Anterior cingulate cortex (tissue), 58 donors: ENCODE measurements at places on chromosomes 2 and 18.

GRCh38 chr2:239548965-239549595 is 148.3 kb upstream of the HDAC4 start:
- DNase-seq: no peak

DNA sequence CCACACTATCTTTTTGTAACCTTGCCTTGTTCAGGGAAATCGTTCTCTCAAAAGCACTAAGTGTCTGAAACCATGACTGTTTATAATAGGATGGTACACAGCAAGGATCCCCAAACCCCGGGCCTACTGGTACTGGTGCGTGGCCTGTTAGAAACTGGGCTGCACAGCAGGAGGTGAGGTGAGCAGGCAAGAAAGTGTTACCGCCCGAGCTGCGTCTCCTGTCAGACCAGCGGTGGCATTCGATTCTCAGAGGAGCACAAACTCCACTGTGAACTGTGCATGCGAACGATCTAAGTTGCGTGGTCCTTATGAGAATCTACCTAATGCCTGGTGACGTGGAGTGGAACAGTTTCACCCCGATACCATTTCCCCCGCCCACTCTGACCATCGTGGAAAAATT is 81.8 kb upstream of the KCNJ3 start:
- DNase-seq: no peak

DNA sequence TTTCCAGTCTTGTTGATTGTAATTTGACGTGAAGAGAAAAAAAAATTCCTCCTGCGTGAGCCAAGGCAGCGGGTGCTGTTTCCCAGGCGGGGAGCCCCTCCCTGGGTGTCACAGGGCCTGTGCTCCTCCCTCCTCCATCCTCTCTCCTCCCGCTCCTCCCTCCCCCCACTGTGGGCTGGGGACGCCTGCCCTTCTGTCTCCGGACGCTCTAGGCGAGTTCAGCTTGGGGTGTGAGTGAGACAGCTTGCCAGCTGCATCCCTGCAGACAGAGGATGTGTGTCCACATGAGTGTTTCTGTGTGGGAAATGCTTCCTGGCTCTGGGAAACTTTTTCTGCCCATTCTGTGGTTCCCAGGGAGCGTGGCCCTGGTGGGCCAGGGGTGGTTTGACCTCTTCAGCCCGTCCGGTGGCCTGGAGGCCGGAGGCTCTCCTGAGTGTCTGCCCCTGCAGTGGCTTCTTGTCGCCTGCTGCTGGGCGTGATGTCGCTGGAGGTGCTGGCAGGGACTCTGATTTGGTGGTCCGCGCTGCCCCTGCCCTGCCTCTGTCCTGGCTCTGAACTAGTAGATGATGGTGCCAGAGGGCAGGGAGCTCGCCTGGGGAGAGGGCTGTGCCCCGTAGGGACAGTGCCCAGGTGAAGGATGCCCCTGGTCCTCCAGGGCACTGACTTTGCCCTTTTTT is 96.4 kb downstream of the USP40 start:
- peak; percentile 85 for DNase-seq

DNA sequence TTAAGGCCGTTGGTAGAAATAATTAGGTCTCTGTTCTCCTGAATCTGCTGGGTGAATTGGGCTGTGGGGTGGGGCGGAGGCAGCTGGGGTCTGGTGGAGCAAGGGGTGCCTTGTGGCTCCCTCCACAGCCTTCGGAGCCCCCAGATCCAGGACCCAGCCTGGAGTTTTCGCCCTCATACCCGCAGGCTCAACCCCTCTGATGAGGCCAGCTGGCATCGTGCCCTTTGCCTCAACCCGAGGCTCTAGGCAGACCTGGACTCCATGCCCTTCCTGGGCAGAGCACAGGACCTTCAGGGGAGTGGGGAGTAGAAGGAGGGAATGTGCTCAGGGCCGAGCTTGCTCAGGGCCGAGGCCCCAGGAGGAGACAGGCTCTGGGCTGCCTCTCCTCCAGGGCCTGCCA is 50.3 kb upstream of the SMAD7 start:
- DNase-seq: no peak

DNA sequence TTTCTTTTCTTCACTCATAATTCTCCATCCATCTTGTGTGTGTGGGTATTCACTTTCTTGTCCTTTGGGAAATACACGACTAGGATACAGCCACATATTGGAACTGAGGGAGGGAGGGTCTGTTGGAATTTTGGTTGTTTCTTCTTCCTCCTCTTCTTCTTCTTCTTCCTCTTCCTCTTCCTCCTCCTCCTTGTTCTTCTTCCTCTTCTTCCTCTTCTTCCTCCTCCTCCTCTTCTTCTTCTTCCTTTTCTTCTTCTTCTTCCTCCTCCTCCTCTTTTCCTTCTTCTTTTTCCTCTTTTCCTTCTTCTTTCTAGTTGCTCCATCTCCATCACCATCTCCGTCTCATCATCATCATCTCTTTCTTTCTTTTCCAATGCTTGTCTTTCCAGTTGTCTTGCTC is 1307.3 kb upstream of the ZEB2 start:
- no peak for DNase-seq

DNA sequence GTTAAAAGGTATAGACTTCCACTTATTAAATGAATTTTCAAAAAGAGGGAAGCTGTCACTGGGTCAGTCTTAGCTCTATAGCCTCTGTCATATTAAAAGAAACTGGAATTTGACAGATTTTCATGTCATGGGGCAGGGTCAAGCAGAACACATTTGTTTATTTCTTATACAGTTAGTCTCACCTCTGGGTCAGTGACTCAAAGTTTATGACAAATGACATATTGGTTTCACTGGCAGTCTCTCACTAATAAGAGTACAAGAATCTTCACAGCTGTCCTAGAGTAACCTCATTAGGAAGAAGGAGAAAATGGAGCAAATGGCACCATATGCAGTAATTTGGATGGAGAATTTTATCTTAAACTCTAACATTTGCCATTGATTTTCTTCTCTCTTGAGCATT is 63.2 kb downstream of the MBD2 start:
- DNase-seq: no peak

GRCh38 chr2:77977471-77978063 is 455.4 kb upstream of the LRRTM4 start:
- DNase-seq: no peak

DNA sequence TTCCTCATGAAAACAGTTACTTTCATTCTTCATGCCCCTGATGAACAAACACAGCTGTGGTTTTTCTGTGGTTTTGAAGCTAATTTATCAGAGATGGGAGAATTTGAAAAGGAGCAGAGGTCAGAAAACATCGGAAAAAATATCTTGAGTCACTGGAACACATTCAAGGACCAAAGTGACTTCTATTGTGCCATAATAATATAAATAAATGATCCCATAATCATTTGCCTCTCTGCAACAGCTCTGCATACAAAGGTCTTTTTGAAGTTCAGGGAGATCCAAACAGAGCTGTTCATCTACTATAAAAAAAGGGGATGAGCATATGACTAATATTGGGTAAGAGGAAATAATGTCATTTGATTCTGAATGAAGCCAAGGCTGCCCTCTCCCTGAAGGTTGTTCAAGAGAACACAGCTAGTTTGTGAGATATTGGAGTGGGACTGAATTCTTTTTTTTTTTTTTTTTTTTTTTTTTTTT is 201.3 kb upstream of the GALNT5 start:
- DNase-seq: no peak

GRCh38 chr18:24734058-24734457 is 273.6 kb downstream of the HRH4 start:
- peak; percentile 6 for DNase-seq

DNA sequence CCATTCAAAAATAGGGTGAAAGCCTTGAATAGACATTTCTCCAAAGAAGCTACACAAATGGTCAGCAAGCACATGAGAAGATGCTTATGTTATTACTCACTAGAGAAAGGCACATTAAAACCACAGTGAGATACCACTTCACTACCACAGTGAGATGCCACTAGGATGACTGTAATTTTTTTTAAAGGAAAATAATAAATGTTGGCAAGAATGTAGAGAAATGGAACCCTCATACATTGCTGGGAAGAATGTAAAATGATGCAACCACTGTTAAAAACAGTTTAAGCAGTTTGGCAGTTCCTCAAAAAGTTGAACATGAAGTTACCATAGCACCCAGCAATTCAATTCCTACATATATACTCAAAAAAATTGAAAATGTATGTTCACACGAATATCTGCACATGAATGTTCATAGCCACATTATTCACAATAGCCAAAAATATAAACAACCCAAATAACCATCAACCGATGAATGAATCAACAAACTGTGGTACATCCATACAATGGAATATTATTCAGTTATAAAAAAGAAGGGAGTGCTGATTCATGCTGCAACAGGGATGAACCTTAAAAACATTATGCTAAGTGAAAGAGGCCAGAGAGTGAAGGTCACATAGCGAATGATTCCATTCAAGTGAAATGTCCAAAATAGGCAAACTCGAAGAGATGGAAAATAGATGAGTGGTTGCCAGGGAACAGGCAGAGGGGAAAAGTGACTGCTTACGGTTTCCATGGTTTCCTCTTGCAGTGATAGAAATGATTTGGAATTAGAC is 156.2 kb upstream of the NDUFV2 start:
- no peak for DNase-seq

GRCh38 chr2:171345971-171346722 is 87.6 kb downstream of the METTL8 start:
- DNase-seq: no peak

DNA sequence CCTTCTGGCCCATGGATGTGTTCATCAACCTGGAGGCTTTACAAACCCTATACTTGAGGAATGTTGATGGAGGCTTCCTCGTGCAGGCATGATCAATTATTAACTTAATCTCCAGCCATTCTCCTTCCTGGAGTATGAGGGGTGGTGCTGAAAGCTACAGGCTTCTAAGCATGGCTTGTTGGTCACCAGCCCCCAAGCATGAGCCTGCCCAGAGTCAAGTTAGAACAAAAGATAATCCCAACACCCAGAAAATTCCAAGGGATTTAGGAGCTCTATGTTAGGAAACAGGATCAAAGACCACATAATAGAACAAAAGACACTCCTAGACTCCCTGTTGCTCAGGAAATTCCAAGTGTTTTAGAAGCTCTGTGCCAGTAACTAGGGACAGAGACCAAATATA is 63.1 kb downstream of the FAM171B start:
- DNase-seq: no peak

GRCh38 chr2:177322801-177323261 is 58.3 kb upstream of the NFE2L2 start:
- DNase-seq: no peak

DNA sequence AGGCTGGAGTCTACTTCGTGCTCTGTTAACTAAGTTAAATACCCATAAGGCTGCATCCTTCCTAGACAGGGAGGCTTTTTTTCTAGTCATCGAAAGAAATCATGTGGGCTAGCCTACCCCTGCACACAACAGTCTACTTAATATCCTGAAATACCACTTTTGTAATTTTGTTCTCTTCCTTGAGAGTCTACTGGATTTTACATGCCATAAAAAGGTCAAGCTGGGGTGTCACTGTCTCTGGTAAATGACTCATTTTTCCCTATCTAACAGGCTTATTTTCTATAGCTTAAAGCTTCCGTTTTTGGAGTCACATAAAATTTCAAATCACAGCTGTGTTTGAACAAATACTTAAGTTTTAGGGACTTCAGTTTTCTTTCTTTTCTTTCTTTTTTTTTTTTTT is 10.7 kb upstream of the STAM2 start:
- no peak for DNase-seq

DNA sequence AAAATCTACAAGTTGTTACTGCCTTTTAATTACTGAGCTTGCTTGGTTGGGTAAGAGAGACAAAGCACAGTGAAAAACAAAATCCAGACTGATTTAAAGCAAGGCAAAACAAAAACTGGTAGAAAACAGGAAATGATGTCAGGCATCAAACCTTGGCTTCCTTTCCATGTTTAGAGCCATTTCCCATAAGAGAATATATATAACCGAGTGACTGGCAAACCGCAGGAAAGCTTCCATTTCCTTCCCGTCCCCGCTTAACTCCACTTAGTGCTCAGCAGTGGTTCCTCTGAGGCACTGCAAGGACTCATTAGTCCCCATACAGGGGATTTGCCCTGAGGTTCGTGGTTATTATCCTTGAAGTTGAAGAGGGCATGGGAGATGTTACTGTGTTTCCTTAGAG is 446.3 kb downstream of the LPIN1 start:
- DNase-seq: no peak

GRCh38 chr2:207616185-207616584 is 9.0 kb downstream of the METTL21A start:
- no peak for DNase-seq

DNA sequence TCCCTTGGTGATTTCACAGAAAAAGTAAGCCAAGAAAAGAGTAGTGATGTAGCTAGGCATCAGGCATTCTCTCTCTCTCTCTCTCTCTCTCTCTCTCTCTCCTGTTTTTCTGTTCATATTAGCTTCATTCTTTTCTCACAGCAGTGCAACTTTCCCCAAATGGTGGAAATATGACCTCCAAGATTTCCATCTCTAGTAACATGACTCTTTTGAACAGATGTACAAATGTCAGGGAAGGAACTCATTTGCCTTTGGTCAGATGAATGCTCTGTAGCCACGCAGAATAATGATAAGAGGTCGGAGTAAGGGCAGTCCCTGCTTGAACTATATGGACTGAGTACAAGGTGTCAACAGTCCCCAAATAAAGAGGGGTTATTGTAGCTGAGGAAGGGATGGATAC is 316.2 kb downstream of the GALNT13 start:
- DNase-seq: no peak

DNA sequence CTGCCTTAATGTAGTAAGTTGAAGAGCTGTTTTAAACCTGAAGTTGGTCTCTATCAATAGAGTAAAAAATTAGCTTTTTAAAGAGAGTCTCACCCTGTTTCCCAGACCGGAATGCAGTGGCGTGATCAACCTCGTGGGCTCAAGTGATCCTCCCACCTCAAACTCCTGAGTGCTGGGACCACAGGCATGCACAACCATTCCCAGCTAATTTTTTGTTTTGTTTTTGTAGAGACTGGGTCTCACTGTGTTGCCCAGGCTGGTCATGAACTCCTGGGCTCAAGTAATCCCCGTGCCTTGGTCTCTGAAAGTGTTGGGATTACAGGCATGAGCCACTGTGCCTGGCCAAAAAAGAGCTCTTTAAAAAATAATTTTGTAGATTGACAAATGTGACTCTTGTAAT is 40.3 kb downstream of the CRIM1 start:
- DNase-seq: no peak

GRCh38 chr2:47193607-47194006 is 38.5 kb upstream of the STPG4 start:
- no peak for DNase-seq

DNA sequence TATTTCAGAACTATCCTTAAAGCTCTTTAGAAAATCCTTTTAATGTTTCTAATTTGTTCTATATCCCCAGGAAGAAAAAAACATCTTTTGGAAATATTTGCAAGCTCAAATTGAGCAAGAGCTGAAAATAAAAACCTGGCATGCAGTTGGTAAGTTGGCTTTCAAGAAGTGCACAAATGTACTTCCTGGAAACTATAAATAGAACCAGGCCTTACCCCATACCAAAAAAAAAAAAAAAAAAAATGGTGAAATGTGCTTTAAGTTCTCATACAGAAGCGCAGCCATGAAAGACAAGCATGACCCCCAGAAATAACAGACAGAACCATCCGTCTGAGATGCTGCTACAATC is 178.5 kb downstream of the HDAC4 start:
- no peak for DNase-seq

GRCh38 chr2:195532255-195532627 is 124.8 kb upstream of the SLC39A10 start:
- DNase-seq: no peak
